Nephron progenitor cell (in vitro differentiated cells): ENCODE measurements at places on chromosomes 6 and 20.

DNA sequence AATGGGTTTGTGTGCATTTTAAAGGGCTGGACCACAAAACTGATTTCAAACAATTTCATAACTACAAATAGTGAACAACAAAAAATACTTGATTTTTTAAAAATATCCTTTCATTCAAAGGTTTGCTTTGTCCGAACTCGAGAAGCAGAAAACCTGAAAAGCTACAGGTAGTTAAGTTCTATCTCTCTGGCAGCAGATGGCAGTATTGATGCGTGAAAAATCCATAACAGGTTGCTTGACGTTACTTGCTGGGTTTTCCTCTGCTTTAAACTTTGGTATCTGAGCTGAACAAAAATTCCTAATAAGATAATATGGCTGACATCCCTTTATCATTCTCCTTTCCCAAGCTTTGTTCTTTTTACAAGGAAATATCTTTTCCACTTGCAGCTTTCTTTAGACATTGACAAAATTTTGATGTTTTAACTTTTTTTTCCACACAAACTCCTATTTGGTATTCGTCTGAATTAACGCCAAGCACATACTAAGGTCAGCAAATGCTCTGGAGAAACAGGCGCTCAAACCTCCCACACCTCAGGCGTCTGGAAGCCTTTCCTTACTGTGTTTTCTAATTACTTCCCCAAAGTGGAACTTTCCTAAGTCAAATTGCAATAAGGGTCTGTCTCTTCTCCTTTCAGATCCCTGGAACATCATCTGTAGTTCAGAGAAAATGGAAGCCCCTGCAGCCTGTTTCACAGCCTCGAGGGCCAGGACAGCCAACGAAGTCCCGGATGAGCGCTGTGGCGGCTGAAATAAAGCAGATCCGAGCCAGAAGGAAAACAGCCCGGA is 50.3 kb upstream of the GFRAL start:
- peak; percentile 39 for DNase-seq

DNA sequence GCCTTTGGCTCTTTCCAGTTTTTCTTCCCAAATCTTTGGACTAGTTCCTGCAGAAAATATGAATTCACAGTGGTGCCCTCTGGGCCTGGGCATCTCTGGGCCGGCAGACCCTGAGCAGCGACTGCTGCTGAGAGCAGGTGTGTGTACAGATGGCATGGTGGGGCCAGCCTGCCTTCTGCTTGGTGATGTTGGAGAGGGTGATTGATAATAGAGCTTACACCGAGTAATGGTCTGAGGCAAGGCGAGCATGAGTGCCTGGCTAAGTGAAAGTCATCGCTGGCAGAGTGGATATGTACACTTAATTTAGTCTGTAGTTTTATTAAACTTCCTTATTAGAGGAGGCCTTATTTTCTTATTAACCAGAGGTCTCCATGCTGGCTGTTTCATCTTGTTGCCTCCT is 156.9 kb downstream of the CDKAL1 start:
- DNase-seq: no peak

- no peak for DNase-seq
These were observed 205.0 kb upstream of the EPHA7 start for GRCh38 chr6:93624408-93624807.

DNA sequence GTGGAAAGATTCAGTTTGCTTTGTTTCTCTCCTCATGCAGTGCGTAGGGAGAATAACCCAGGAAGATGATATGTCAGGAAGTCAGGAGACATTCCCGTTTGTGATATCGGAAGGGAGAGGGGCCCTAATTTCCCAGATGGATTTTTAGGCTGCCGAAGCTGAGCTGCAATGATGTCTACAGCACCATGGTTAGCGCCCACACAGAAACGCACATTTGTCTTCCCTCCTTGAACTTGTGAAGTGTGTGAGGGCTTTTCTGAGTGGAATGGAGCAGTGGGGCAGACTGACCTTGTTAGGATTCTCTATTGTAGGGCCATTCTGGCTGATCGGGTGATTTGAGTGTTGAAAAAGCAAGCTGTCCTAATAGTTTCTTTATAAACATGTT is 191.3 kb upstream of the ARG1 start:
- no peak for DNase-seq

- DNase-seq: no peak
These were observed 25.1 kb downstream of the PRKN start for GRCh38 chr6:162702446-162702845.

GRCh38 chr20:25608774-25609173 is 15.0 kb downstream of the NANP start:
- no peak for DNase-seq

- DNase-seq: no peak
These were observed 134.9 kb upstream of the HSF2 start for GRCh38 chr6:122264557-122264956.

DNA sequence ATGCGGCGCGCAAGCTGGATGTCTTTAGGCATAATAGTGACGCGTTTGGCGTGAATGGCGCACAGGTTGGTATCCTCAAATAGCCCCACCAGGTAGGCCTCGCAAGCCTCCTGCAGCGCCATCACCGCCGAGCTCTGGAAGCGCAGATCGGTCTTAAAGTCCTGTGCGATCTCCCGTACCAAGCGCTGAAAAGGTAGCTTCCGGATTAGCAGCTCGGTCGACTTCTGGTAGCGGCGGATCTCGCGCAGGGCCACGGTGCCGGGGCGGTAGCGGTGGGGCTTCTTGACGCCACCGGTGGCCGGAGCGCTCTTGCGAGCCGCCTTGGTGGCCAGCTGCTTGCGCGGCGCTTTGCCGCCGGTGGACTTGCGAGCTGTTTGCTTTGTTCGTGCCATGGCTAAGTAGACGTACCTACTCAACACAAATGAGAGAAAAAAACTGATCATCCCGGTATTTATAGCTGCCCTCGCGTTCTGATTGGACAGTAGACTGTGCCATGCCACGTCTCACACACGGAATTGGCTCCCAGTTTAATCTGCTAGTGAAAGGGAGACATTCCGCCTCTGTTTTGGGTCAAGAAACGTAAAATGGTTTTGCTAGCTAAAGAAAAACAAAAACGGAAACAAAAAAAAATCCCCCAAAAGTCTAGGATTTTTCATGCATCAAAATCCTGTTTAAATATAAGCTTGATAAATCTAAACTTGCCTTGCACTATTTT is 40.1 kb downstream of the OR2B2 start:
- DNase-seq: peak; percentile 64

- DNase-seq: no peak
These were observed 17.6 kb downstream of the NTSR1 start for GRCh38 chr20:62726276-62726675.

DNA sequence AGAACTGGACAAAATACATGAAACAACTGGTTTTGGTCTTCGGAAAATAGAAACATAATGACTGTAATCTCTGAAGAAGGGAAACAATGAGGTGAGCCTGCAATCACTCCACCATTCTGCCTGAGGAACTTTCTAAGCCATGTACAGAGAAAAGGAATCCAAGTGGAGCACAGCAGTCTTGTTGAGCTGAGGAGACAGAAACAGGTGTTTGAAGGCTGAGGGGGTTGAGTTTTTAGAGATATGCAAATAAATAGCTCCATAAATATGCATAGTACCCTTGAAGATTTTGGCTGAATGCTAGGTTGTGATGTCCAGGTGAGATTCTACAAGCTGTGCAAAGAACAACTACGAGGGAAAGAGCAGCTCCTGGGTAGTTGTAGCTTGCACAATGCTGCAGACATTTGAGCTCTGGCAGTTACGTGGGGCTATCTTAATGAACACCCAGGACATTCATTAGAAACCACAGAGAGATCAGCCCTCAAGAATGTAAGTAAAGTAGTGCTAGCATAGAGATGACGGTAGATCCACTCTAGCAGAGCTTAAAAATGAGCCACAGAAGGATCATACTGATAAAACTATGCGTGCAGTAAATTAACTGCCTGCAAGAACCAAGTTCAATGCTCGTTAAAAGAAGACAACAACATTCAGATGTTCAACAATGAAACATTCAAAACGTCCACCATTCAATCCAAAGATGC is 24.3 kb downstream of the TUBB2B start:
- DNase-seq: no peak

DNA sequence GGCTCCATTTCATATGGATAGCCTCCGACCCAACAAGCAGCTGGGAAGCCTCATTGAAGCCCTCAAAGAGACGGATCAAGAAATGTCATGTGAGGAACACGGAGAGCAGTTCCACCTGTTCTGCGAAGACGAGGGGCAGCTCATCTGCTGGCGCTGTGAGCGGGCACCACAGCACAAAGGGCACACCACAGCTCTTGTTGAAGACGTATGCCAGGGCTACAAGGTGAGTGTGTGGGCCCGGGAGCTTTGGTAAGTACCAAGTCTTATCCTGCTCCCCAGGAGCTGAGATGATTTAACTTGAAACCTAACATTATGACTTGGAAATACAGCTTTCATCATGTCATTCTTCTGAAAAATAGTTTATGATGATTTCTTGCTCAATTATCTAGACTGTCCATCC is 4.1 kb downstream of the TRIM38 start:
- no peak for DNase-seq

DNA sequence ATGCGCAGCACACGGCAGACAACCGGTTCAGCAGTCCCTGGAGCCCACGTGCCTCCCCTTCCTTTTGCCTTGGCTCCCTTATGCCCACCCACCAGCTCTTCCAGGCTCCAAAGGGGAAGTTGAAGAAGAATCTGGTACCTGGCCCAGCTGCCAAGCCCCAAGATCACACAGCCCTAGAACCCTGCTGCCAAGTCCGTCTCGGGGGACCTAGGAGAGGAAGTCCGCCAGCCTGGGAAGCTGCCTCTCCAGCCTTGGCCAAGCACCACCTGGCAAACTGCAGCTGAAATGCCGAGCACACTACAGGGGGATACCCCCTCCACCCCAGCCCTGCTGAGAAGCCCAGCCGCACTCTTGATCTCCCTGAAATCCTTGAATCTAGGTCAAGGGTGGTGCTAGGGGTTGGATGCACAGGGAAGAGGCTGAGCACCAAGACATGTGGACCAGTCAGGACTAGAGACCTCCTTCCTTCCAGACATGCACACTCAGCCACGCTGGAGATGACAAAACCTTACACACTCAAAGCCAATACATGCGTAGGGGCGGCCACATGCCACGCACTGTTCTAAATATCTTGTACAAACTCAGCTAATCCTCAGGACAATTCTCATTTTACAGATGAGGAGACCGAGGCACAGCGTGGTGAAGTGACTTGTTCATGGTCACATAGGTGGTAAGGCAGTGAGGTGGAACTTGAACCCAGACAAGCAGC is 124.1 kb downstream of the PREX1 start:
- no peak for DNase-seq

GRCh38 chr6:77038807-77039206 is 424.5 kb downstream of the HTR1B start:
- DNase-seq: no peak

DNA sequence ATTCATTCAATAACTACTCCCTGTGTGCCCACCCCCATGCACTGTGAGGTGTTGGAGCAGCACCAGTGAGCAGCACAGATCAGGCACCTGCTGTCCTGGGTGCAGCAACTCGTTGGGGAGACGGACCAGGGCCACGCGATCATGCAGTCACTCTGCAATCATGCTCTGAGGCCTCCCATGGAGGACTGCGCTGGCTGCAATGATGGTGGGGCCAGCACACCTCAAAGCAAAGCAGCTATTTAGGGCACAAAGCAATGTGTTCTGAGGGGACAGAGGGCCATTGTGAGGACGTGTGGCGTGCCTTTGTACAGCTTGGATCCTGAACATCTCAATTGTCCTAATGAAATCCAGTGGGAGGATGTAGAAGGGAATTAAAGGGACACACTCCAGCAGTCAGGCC is 41.0 kb upstream of the MPC1 start:
- no peak for DNase-seq

DNA sequence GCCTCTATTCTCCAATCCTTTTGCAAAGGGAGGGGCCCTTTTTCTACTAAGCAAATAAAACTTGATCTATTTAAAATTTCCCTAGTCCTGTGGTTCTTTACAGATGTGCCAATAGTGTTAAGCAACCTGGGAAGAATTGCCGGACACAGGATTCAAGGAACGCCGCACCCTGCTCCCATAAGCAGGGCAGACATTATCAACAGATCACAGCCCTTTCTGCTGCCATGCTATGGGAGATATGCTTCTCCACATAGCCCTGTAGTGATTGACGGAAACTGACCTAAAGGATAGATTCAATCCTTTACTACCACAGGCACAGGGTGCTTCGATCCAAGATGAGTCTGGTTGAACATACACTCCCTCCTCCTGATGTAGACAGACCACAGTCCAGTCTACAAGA is 118.4 kb upstream of the TRAF3IP2 start:
- no peak for DNase-seq

- DNase-seq: no peak
These were observed 86.7 kb downstream of the GRM4 start for GRCh38 chr6:34059136-34059731.
